ENCODE measurements at places on chromosomes 13 and 19. TPM values are rescaled to one million over a fixed set of nuclear protein-coding genes. Genes with fewer than 3 reads are reported as not detected.

The FBXO27 gene
- total RNA-seq = 5.1 TPM

The CBLC gene
- not detected for total RNA-seq

The NKPD1 gene
- 0.22 TPM for total RNA-seq

The PABPC3 gene
- not detected for total RNA-seq

DNA sequence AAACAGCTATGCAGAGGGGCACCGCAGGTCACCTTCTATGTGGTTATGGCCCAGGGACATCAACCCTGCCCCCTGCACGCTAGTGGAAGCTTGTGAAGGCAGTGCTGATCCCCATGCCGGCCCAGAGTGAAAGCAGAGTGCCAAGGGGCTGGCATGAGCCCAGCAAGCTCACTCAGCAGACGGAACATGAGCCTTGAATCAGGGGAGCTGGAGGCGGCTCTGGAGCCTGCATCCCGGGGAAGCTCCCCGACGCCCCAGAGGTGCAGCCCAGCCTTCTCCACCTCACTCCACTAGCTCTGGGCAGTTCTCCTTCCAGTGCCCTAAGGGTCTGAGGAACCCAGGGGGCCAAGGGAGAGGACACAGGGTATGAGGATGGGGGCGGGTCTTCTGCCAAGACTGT lies 19.0 kb upstream of the ISYNA1 start:
- H3K4me3 ChIP-seq = no peak overlapping the region
- H3K27me3 ChIP-seq = no peaks in the 10 kb centered on the region
- H3K27ac ChIP-seq = peak overlapping the region; percentile 39

- H3K36me3 ChIP-seq = no peaks in the 10 kb centered on the region
- H3K27ac ChIP-seq = peak overlapping the region; percentile 53
- peaks cover 44% of the 10 kb centered on the region for H3K4me1 ChIP-seq
- no peaks in the 10 kb centered on the region for H3K27me3 ChIP-seq
- no peak for DNase-seq
Observed at GRCh38 chr19:46493236-46494145, 2.2 kb downstream of the PNMA8B start.

DNA sequence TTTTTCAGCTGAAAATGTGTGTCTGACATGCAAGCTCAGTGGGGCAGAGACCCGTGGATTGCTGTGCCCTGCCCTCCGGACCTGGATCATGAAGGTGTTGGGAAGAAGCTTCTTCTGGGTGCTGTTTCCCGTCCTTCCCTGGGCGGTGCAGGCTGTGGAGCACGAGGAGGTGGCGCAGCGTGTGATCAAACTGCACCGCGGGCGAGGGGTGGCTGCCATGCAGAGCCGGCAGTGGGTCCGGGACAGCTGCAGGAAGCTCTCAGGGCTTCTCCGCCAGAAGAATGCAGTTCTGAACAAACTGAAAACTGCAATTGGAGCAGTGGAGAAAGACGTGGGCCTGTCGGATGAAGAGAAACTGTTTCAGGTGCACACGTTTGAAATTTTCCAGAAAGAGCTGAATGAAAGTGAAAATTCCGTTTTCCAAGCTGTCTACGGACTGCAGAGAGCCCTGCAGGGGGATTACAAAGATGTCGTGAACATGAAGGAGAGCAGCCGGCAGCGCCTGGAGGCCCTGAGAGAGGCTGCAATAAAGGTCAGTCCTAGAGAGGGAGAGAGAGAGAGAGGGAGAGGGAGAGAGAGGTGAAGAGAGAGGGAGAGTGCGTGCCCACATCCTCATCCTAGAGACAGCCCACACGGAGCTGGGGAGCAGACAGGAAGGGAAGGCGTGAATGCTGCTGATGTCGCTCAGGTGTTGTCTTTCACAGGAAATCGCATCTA lies 5.1 kb upstream of the DCUN1D2 start:
- H3K4me3 ChIP-seq = no peak overlapping the region
- peaks cover 52% of the 10 kb centered on the region for H3K36me3 ChIP-seq
- DNase-seq = no peak
- H3K27me3 ChIP-seq = no peaks in the 10 kb centered on the region
- no peaks in the 10 kb centered on the region for H3K4me1 ChIP-seq

GRCh38 chr13:88031980-88032559 lies 360.9 kb downstream of the SLITRK5 start:
- H3K4me1 ChIP-seq = no peaks in the 10 kb centered on the region
- no peaks in the 10 kb centered on the region for H3K27me3 ChIP-seq
- no peak for DNase-seq
- no peak overlapping the region for H3K4me3 ChIP-seq
- no peaks in the 10 kb centered on the region for H3K36me3 ChIP-seq

GRCh38 chr19:55186080-55186479 lies 6.0 kb upstream of the SYT5 start:
- no peaks in the 10 kb centered on the region for H3K36me3 ChIP-seq
- peaks cover 2% of the 10 kb centered on the region for H3K27me3 ChIP-seq
- H3K4me3 ChIP-seq = no peak overlapping the region
- H3K4me1 ChIP-seq = no peaks in the 10 kb centered on the region
- DNase-seq = no peak
- H3K27ac ChIP-seq = no peak overlapping the region

- no peak overlapping the region for H3K4me3 ChIP-seq
- no peaks in the 10 kb centered on the region for H3K4me1 ChIP-seq
- DNase-seq = no peak
Observed at GRCh38 chr13:111295886-111296285, 24.6 kb upstream of the TEX29 start.
